ENCODE measurements at places on chromosomes 11 and 22.

DNA sequence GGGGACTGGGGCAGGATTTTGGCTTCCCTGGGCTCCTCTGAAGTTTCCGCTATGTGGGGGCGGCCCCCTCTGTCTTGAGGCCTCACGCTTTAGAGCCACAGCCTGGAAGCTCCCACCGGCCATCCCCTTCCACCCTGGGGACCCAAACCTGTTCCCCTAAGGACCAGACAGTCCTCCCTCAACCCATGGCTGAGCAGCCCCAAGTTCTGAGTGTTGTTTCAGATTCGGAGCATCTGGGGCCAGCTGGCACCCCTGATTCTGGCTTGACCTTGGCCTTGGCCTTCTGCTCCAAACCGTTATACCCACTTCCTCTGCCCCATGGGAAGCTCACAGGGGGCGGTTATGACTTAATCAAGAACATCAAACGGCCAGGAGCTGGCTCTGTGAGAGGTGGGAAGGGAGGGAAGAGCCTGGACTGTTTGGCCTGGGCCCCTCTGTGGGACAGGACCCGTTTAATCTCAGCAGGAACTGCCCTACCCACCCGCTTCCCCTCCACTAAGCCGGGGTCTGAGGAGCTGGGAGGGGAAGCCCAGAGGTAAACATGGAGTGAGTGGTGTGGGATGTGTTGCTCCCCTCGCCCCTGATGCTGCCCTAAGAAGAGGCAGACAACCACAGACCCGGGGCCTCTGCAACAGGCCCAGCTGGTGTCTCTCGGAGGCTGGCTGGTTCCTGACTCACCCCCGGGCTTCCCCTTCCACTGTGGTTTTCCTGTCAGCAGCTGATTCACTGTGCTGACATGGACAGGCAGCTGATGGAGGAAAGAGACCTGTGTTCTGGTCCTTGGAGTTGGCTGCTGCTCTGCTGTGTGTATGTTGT lies 3.4 kb downstream of the CD82 start:
- no peak for DNase-seq

DNA sequence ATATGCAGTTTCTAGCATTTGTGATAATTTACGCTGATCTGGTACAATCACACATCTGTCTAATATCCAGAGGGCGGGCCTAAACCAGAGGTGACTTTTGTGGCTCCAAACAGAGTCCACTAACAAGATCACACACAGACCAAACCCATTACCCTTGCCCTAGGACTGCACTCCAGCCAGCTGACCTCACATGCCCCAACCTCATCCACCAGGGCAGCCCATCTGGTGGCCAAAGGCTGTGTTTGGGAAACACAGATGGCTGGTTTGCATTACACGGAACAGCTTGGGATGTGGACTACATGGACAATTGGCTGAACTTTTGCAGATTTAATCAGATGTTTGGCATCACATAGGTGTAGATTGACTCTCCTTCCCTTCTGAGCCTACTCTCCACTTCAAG lies 228.2 kb downstream of the GRIK4 start:
- DNase-seq, result no peak

GRCh38 chr11:36288442-36289225 lies 590 bp downstream of the COMMD9 start:
- DNase-seq, result no peak

DNA sequence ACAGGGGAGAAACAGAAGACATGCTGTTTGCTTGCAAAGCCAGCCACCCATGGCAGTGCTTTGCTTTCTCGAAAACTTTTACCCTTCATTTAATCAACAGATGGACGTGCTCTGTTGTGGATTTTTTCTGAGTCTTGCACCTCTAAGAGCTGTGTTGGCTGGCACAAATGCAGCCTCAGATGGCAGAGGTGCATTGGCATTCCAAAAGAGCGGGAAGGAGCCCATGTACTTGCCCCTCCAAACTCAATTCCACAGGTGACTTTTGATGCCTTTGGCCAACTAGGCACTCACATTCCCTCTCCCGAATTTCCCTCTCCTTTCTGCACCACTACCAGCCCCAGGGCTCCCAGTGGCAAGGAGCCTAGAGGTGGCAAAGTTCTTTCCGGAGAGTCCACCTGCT lies 1.2 kb downstream of the KIRREL3 start:
- no peak for DNase-seq

DNA sequence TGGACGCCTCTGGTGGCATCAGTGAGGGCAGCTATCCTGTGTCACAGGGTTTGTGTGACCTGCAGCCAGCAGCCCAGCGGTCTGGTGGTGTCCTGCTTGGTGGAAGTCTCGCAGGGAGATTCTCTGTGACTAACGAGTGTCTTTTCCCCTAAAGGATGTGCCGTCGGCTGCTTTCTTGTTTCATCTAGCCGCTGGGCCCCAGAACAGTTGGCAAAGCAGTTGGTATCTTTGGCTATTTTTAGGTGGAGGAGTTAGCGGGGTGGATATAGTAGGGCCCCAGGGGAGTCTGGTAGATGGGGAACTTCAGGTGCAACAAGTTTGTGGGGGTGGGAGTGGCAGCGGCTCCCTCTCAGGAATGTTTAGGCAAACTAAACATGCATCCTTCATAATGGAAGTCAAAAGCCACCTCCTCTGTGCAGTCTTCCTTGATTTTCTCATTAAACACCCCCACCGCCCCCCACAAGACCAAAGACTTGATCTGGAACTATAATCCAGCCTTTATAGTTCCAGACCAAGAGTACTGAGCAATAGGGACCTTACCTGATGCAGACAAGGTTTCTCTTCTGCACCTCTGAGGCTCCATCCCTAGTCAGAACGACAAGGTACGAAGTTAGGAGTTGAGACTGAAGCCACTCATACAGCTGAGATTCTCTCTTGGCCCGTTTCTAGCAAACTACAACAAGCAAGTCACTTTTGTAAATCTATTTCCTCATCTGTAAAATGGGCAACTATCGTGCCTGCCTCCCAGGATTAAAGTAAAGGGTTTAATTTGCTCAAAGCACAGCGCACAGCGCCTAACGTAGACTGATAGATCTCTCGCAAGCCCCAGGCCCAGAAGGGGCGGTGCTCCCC lies 1.1 kb upstream of the PELI3 start:
- no peak for DNase-seq

- no peak for DNase-seq
These were observed 32.9 kb downstream of the RPL27A start for GRCh38 chr11:8715501-8715900.

GRCh38 chr11:68912254-68912653 lies 8.6 kb downstream of the IGHMBP2 start:
- no peak for DNase-seq

GRCh38 chr11:557328-558132 lies 3.0 kb downstream of the LMNTD2 start:
- DNase-seq, result no peak

DNA sequence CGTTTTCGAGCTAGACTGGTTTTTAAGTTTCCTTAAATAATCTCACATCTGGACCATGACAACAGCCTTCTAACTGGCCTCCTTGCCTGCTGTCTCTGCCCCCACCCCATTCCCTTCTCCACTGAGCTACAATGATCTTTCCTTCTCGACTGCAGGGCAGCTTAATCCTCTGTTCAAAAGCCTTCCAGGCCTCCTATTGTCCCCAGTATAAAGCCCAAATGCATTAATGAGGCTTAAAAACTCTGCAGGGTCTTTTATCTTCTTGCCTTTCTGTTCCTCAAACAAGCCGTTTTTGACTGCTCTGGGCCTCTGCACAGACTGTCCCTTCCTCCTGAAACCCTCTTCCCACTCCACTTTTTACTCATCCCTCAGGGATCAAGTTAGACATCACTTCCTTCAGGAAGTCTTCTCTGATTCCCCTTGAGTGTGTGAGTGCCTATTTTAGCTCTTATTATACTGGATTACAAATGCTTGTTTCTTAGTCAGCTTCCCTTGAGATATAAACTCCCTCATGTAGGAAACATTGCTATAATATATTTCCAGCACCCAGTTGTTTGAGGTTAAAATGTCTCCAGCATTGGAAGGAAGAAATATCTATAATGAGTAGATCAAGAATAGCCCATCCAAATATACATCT lies 23.6 kb upstream of the PAMR1 start:
- DNase-seq, result no peak

GRCh38 chr22:43205748-43206508 lies 19.0 kb upstream of the TTLL12 start:
- no peak for DNase-seq

GRCh38 chr22:32947573-32947972 lies 110.6 kb downstream of the SYN3 start:
- no peak for DNase-seq

DNA sequence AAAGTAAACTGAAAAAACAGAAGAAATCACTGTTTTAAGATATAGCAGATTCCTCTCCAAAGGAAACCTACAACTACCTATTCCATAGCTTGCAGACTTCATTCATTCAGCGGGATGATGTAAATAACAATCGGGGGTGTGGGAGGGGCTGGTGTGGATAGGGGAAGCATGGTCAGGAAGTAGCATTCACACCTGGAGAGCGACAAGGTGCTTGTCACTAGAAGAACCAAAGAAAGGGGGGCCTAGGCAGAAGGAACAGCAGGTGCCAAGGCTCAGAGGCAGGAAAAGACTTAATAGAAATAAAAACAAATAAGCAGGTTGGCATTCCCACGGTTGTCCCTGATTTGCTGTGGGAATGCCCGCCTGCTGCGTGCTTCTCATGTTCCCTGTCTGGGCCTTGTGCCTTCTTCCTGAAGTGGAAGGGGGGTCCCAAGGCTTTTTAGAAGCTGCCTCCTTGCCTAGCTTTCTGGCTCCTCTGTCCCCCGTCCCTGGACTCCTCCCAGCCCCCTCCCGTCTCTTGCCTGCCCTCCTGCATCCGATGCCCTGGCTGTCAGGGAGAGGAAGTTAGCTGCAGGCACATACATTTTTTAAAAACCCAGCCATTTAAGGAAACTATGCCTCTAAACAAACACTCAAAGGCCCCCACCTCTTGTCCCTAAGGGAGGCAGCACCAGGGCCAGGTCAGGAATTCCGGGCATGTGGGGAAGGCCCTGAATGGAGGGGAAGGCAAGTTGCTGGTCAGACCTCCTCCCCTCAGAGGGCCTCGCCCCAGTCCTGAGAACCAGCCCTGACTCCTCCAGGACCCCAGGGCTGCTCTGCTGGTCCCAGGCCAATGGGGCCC lies 54.7 kb upstream of the PRDM11 start:
- no peak for DNase-seq

- DNase-seq, result no peak
These were observed 711.6 kb upstream of the LRRC4C start for GRCh38 chr11:42171046-42171445.

- DNase-seq, result no peak
These were observed 31.6 kb downstream of the ACER3 start for GRCh38 chr11:76892306-76892705.

GRCh38 chr22:17920145-17920605 lies 104.2 kb downstream of the MICAL3 start:
- no peak for DNase-seq

- no peak for DNase-seq
These were observed 63.6 kb upstream of the EP300 start for GRCh38 chr22:41028841-41029240.

GRCh38 chr22:44545773-44546172 lies 47.7 kb upstream of the RTL6 start:
- DNase-seq, result no peak

DNA sequence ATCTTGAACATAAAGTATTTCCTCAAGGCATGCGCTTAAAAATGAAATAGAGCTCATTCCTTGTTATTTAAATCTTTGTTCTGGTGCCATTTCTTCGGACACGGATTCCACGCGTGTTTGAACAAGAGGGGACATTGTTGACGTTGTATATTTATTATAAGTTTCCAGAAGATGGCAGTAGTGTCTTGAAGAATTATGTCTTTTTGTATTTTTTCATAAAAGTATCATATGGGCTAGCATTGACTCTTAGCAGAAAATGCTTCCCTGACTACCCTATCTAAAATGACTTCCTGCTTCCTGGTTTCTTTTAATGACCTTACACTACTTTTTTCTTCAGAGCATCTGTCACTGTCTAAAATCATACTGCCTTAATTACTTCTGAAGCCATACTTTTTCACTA lies 20.4 kb downstream of the BIRC2 start:
- DNase-seq, result no peak

GRCh38 chr11:62010935-62011528 lies 43.6 kb upstream of the FTH1 start:
- DNase-seq, result no peak

GRCh38 chr11:132062541-132062940 lies 692.1 kb downstream of the NTM start:
- DNase-seq, result no peak

- no peak for DNase-seq
These were observed 51.8 kb downstream of the ARFGAP3 start for GRCh38 chr22:42805016-42805997.

All from GM18507 (cell line).